ENCODE measurements at places on chromosomes 6 and 20.

DNA sequence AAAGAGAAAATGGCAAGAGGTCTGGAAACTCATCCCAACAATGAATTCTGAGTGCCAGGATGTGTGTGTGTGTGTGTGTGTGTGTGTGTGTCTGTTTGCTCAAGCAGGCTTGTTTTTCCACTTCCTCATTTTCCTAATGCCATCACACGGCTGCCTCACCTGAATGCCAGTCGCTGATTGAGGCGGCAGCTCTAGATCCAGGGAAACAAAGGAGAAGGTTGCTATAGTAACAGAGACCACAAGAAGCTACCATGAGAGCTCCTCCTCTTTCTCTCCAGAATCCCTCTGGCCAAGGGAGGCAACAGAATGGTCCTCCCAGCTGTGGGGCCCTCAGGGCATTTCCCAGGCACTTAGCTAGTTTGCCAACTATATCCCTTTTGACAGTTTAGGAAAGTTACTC, 241.1 kb upstream of the TSHZ2 start:
- DNase-seq, result no peak

DNA sequence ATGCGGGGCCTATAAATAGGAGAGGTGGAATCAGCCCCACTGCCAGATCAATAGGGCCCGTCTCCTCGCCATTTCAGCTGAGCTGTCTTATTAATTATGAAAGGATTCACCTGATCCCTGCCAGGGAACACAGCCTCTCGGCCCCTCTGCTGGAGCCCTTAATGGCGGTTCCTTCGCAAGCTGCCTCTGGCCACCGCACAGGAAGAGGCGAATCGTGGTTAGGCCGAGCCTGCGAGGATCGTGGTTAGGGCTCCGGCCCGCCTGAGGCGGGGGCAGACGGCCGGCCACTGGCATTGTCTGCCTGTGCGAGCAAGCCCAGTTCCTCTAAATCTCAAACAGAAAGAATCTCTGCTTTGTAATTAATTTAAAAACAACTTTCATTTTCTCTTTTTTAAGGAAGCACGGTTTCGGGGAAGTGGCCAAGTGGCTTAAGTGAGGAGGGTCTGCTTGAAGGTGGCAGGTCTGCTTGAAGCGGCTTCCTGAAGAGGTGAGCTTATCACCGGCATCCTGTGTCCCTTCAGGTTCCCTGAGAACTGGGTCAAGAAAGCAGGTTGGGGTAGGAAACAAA, 9.2 kb downstream of the NRN1 start:
- no peak for DNase-seq

GRCh38 chr6:146775220-146775619, 176.4 kb downstream of the ADGB start:
- DNase-seq, result no peak

DNA sequence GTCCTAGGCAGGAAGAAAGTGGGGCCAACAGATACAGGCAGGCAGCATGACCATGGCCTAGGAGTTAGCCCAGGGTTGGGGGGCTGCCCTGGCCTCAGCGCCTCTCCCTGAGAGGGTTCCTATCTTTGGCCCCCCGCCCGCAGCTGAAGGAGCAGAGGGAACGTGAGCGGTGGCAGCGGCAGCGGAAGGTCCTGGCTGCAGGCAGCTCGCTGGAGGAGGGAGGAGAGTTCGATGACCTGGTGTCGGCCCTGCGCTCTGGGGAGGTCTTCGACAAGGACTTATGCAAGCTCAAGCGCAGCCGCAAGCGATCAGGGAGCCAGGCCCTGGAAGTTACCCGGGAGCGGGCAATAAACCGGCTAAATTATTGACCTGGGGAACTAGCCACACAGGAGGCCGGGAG, 32.6 kb downstream of the MOCS1 start:
- DNase-seq, result no peak

DNA sequence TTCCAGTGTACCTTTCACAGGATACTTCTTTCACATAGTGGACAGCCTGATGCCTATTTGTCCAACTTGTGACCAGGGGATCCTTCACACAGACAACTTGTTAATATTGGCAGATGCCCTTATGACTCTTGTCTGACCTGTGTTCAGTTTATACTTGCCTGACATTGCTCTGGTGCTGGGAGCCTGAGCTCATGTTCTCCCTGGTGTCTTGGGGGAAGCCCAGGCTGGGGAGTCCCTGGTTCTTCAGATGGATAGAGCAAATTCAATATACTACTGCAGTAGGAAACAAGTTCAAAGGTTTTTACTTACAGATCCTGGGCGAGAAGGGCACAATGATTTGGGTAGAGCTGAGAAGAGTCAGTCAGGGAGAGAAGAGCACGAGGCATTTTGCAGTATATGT, 76.1 kb downstream of the NKAIN2 start:
- no peak for DNase-seq

DNA sequence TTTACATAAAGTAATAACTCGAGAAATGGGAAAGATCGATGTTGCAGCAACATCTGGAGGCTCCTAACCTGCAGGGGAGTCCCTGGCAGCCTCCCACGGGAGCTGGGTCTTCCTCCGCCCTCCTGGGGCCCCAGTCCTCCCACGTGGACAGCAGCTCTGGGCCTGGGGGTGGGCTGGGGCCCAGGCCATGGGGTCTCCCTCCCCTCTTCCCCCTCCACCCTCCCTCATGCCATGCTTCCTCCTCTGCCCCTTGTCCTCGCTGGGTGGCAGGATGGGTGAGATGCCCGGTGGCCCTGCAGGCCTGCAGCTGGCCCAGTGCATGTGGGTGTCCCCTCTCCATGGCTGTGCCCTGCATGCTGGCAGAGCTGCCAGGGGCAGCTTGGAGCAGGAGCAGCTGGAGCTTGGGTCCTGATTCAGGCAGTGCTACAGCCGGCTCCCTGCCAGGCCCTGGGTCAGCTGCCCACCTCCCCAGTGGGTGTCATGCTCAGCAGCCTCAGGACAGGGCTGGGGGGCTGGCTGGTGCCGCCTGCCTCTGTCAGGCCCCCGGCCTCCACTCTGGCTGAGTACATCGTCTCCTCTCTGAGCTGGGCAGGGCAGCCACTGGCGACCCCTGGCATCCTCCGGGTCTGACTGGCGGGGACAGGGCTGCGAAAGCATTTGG, 48.9 kb upstream of the BHLHE23 start:
- DNase-seq, result no peak

DNA sequence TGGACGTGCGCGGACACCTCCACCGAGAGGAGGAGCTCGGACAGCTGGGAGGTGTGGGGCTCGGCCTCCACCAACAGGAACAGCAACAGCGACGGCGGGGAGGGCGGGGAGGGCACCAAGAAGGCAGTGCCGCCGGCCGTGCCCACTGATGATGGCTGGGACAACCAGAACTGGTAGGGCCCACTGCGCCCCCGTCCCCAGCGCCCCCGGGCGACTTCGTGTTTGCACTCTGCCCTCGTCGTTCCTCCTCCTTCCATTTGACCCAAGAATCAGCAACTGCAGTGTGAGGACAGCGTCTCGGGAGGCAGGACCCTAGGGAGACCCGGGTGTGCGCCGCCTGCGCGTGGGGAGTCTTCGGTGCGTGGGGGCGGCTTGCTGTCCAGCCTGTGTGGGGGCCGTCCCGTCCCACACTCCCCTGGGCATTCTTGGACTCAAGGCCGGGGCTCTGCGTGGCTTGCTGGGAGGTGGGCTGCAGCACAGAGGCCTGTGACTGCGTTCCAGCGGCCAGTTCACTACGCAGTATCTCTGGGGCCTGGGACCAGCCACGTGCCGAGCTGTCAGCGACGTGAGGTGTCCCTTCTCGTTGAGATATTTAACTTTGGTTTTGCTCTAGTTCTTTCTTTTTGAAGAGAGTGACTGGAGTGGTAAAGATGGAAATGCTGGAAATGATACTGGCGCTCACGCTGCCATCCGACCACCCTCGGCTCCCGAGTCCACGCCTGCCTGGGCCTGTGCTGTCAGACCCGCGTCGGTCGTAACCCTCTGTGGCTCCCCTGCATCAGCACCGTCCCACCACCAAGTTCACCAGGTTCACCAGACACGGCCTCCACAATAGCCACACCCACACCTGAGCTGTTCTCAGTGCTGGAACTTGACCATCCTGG, 5.0 kb upstream of the COL20A1 start:
- no peak for DNase-seq

DNA sequence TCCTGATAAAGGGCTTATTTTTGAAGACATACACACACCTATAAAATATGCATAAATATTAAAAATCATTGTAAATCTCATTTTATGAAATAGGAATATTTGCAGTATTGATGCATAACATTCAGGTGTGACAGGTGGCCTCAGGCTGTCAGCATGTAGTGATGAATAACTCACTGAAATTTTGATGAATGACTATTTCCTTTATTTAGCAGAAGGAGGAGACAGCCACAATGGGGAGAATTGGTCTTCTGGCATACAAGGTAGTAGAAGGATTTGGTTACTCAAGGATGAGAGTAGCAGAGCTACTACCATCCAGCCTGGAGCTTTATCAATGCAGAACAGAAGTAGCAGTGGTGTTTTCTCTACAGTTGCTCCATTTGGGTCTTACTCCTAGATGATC, 47.2 kb downstream of the RGS17 start:
- DNase-seq, result no peak

DNA sequence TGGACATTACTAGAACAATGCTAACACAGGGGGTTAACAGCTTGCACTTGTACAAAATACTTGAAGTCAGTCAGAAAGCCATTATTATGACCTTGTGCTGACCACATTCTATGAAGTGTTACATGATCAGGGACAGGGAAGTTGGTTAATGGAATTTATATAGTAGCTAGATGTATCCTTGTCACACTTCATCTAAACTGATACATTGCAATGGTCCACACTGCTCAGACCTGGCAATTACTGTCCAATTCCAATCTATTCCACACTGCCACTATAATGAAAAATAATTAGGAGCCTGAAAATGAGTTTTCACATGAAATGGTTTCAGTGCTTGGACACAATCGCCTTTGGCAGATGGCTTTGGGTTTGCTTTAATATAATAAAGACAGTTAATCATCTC, 850.8 kb downstream of the EPHA7 start:
- DNase-seq, result no peak

DNA sequence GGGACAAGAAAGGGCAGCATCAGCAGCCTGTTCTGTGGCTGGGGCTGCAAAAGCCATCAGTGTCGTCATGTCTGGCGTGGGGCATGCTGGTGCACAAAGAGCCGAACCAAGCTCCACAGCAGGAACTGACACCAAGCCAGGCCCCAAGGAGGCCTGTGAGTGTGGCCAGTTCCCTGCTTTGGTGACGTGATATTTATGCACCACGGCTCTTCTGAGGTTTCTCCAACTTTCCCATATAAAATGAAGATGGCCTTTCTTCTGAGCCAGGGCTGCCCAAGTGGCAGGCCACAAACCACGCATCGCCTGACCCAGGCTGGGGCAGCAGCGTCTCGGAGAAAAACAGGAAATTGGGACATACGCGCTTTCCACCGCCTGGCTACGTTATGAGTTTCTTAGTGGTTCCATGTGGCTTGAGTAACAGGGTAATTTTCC, 109.9 kb downstream of the RIN2 start:
- DNase-seq, result no peak

- DNase-seq, result no peak
These were observed 107.7 kb downstream of the KIF6 start for GRCh38 chr6:39617520-39617919.

DNA sequence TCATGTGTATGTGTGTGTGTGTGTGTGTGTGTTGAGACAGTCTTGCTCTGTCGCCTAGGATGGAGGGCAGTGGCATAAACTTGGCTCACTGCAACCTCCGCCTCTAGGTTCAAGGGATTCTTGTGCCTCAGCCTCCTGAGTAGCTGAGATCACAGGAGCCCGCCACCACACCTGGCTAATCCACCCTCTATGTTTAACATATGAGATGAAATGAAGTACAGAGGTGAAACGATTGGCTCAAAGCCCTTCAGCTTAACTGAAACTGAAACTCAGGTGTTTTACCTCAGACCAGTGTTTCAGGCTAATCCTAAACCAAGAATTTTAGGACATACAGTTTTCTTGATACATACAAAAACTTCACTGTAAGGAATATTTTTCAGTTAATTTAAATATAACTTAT, 167.3 kb downstream of the KCNQ5 start:
- no peak for DNase-seq

- no peak for DNase-seq
These were observed 40.4 kb upstream of the DUSP22 start for GRCh38 chr6:251920-252319.

DNA sequence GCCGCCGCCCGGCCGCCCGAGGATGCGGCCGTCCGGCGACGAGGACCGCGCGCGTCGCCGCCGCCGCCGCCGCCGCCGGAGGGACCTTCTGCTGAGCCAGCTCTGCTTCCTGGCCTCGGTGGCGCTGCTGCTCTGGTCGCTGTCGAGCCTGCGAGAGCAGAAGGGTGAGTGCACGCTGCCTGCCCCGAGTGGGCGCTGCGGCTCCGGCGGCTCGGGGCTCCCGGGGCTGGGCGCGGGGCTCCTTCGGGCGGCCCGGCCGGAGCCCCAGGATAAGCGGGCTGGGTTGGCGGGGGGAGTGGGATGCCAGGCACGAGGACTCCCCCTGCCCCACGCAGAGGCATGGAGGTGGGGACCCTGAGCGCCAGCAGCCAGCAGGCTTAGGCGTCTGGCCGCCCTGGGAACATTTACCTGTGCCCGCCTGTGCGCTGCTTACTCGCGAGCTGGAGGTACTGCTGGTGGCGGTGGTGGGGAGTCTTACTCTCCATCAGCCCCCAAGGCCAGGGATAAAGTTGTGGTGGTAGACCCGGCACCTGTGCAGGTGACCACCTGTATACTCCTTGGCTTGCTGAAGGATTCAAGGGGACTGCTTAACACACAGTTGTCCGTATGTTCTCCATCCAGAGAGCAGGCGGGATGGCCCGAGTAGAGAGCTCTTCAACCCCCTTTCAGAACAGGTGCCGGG, 520 bp downstream of the SLC24A3 start:
- DNase-seq, result no peak

DNA sequence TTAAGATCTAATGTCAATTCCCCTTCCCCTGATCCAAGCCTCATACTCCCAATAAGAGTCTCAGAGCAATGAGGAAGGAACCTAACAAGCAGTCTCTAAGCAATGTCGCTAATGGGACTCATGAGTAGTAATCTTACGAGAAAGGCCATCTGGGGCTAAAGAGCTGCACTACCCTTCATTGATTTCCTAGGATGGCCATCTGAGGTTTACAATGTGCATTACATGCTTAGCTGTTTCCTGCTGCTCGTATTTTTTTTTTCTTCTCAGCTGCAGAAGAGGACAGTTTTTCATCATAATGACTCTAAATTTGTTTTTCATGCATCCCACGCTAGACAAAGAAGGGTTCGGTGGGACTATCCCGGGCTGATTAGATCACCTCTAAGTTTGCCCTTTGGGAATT, 119.3 kb downstream of the LPA start:
- DNase-seq, result no peak

DNA sequence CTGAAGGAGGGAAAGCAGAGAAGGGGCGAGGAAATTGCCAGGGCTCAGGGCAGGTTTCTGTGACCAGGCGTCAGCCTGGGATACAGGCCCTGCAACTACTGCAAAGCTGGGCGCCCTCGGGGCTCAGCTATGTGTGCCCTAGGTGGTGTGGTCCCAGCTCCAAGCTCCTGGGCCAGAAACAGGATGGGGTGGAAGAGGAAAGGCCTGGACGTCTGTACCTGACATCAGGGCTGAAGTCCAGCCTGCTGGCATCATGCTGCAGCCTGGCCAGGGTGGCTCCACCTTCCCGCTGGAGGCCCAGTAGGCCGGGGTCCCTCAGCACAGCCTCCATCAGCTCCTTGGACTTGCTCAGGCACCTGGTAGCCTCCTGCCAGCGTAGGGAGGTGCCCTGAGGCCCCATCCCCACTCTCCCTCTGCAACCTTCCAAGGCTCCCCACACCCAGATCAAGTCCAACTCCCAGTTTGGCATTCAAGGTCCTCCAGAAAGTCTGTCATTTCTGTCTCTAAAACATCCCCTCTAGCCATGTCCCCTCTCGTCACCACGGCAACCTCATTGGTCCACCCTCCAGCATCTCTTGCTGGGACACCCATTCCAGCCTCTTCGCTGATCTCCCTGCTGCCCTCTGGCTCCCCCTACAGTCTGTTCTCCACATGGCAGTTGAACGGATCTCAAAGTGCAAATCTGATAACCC, 38.2 kb downstream of the KIAA1755 start:
- peak; percentile 7 for DNase-seq
